Stimulated activated CD4-positive, alpha-beta T cell treated with anti-CD3 and anti-CD28 coated beads, TNF-alpha, amount 100 ng/mL, for 24 hours (primary cell): ENCODE measurements at places on chromosomes 2 and 18.

- no peak for DNase-seq
Observed at GRCh38 chr2:17146358-17146757, 371.9 kb downstream of the RAD51AP2 start.

- no peak for DNase-seq
Observed at GRCh38 chr18:41461114-41461513, 493.9 kb upstream of the PIK3C3 start.

GRCh38 chr2:105886029-105886454 is 141.3 kb downstream of the NCK2 start:
- DNase-seq = no peak

GRCh38 chr2:121567957-121568409 is 37.3 kb downstream of the RNU4ATAC start:
- DNase-seq = no peak

GRCh38 chr2:238007924-238008323 is 41.1 kb downstream of the UBE2F start:
- DNase-seq = no peak

DNA sequence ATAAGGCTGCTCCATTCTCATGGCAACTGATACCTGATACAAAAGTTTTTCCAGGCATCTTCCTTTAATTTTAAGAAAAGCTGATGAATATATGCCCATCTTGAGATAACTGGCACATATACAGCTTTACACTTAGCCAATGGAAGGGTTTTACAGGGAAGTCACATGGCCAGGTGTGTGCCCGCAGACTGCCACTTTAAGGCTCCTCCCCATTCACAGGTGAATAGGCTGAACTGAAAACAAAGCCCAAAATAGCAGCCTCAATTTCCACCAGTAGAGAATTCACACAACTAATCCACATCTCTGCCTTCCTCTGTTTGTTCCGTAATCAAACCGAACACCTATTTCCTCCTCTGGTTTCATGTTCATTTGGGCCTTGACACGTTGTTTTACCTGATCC is 9.8 kb upstream of the ME2 start:
- no peak for DNase-seq

DNA sequence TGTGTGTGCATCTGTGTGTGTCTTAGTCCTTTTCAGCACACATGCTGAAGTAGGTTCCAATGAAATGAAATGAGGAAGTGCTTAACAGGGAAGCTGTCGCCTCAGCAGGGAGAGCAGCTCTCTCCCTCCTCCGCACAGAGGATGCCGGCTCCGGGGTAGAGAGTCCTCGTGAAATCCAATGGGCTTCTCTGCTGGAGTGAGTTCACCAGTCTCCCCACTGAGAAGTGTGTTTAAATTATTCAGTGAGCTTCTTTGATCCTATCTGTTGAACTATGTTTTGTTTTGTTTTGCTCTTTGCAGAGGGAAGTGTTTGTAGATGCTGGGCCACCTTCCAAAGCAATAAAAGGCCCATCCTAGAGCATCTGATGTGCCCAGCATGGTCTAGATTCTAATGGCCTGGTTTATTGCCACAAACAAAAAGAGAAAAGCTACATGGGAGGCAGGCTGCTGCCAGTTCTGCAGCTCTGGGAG is 6.7 kb downstream of the PPP1R7 start:
- DNase-seq = no peak
